ENCODE measurements at places on chromosomes 3 and 15.

DNA sequence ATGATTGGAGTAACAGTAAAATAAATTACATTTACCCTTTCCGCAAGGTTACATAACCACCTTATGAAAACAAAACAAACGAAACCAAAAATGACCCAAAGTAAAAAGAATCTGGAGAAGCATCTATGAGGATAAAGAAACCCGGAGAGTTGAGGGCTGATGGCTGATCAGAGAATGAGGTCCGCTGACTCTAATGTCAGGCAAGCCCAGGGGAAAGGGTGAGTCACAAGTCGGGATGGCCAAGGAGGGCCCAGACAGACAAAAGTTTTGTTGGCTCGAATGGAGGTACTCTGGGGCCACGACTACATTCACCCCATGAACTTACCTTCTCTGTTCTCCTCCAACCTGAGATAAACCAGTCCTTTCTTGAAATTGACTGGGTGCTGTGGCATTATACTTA is 95.7 kb downstream of the RORA start:
- DNase-seq = no peak

DNA sequence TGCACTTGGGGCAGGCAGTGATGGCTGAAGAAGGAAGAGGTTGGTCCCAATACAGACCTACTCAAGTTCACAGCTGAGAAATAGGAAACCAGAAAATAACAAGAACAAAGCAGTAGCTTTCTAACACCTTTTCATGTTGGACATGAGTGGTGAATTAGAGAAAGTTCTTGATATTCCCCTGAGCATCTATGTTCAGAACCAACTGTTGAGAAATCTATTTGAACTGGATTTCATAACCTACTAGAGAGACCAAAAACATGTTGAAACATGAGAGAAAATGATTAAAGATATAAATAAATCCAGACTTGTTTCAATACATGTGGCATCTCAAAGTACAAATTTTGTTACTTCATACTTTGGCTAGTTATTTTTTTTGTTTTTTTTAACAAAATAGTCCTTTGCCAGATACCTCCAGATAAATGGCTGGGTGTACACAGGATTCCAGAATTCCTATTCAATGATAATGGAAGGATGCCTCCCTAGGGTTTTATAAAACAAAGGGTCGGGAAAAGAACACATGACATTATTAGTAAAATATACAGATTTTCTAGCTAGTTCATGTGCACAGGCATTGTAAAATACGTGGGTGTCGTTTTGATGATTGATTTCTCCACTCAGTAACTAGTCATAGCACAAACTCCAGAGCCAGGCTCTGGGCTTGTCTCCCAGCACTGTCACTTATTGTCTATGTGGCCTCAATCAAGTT is 34.4 kb upstream of the TNFSF10 start:
- no peak for DNase-seq

DNA sequence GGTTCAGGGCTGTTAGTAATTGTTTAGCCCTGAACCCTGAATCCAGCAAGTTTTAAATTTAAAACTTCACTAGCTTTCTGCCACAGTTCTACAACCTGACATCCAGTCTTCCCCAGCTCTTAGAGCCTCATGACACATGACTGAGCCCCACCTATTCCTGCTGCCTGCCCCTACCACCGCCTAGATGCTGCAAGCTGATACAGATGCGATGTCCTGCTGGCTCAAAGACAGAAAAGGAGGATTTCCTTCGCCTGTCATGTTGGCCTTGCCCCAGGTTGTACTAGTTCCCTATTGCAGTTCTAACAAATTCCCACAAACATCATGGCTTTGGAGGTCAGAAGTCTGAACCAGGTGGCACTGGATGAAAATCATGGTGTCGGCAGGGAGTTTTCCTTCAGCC is 510.6 kb upstream of the PPP2R3A start:
- DNase-seq = no peak

- no peak for DNase-seq
Observed at GRCh38 chr3:72065236-72065635, 280.3 kb upstream of the PROK2 start.

DNA sequence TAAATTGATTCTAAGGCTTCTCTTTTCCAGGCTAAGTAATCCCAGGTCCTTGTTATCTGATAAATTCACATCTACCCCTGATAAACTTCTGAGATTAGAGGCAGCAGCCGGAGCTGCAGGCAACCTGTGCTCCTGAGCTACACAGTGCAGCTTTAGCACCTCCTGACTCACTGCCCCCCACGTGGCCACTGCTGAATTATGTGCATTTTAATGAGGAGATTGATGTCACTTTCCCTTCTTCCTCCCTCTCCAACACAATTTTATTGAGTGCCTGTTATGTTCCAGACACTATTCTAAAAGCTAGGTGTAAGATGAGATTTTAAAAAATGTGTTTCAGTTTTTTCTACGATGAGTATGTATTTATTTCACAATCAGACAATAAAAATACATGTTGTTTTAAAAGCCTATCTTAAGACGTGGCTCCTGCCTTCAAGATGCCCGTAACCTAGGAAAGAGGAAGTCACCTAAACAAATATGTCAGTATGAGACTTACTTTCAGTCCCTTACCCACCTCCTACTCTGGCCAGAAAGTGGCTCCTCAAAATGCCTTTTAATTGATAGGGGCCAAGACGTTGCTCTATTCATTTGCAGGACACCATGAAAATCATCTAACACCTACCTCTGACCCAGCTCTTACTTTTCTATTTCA is 161.5 kb upstream of the PFN2 start:
- DNase-seq = no peak

GRCh38 chr3:53114011-53114400 is 16.2 kb downstream of the RFT1 start:
- DNase-seq = peak; percentile 69

DNA sequence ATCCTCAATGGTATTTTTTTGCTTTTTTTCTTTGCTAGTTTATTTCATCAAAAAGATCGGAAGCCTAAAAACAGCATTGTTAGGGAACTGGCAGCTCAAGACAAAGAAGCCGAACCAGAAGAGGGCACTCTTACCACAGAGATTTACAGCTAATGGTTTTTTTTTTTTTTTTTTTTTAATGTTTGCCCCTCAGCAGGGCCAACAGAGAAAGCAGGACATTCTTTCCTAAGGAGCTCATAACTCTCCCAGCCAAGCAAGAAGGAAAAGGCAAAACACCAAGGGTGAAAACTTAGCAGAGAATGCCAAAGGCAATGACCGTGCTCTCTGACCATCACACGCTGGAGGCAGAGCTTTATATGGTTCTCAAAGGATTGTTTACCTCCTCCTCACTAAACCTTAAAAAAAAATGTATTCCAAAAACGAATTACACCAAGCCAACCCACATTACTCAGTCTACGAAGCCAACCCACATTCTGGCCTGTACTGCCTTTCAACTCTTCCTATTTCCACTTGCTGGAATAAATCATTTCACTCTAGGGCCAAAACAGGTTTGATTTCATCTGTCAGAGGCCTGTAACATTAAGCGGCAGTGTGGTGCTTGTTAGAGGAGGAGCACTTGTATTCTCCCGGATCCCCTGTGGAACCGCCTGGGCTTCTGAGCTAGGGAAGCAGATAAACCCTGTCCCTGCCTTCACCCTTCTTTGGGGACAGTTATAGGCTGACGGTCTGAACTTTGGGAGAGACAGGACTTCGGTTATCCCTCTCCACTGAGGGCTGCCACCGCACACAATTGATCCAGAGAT is 35.6 kb upstream of the GYG1 start:
- no peak for DNase-seq

GRCh38 chr3:66662894-66663293 is 162.1 kb upstream of the LRIG1 start:
- DNase-seq = no peak

DNA sequence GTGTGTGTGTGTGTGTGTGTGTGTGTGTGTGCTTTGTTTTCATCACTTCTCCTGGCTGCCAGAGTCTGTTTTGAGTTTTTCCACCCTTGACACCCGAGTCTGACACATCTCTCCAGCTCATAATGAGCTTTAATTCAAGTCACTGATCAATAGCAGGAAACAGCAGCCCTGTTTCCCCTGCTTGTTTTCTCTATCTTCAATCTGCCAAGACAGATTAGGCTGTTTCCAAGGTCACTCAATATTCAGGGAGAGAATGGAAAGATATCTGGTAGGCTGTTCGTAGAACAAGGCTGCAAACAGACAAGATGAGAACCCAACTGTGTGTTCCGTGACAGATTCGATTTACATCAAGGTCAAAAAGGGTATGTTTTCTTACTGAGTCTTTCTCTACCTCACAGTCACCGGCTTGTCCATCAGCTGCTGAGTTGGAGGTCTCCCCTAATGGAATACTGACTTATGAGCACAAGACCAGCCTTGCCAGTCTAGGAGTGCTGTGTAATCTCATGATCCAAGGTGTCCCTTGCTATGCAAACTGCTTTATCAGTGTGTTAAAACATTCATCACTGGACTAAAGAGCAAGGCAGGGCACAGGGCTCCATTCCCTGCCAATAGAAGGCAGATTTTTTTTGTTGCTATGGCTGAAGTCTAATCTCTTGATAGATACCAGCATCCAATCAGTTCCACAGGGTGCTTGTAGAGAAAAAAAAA is 187.9 kb upstream of the LMCD1 start:
- no peak for DNase-seq

GRCh38 chr3:13141991-13142412 is 68.8 kb upstream of the IQSEC1 start:
- no peak for DNase-seq

- DNase-seq = no peak
Observed at GRCh38 chr3:38469852-38470251, 16.2 kb downstream of the ACVR2B start.

DNA sequence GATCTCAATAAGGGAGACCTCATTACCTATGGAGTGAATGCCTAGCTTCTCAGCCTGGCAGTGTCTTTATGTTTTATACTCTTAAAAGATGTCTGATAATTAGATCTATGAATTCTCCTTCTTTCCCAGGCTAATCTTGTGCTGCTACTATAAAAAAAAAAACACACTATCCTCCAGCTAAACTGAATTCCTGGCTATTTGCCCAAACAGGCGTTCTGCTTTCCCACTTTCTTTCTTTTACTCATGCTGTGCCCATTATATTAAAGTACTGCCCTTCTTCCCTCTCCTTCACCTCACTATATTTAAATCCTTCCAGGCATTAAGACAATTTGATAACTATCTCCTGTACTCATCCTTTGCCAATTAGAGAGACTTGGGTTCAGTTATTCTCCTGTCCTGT is 1134.9 kb downstream of the ROBO2 start:
- DNase-seq = no peak

DNA sequence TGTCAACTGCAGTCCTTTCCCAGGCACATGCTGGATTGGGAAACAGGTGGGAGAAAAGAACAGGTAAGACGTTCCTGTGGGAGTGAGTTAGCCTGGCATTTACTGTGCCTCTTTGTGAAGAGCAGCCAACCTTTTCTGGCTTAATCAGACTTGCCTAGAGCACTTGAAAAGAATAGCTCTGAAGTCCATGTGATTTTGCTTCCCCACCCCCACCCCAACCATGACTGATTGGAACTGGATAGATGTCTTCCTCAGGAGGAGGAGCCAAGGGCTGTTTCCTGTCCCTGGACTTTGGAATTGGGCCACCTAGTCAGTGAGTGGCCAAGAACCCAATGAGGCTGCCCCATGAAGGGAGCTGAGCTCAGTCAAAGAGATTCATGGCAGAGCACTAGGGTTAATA is 4.7 kb upstream of the TMEM41A start:
- no peak for DNase-seq

DNA sequence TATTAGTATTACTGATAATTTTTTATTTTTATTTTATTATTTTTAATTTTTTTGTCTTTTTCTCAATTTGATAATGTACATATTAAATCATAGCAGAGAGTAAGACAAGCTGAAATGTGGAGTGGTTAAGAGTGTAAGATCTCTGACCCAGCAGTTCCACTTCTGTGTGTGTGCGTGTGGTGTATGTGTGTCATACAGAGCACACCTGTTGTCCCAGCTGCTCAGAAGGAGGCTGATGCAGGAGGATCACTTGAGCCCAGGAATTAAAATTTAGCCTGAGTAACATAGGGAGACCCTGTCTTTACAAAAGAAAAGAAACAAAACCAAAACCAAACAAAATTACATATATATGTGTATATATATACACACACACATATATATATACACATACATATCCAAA is 1.4 kb upstream of the CIDEC start:
- no peak for DNase-seq

DNA sequence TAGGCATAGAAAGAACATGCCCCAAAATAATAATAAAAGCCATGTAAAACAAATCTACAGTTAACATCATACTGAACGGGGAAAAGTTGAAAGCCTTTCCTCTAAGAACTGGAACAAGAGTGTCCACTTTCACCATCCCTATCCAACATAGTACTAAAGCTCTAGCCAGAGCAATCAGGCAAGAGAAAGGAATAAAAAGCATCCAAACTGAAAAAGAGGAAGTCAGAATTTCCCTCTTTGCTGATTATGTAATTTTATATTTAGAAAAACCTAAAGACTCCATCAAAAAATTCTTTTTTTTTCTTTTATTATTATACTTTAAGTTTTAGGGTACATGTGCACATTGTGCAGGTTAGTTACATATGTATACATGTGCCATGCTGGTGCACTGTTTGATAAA is 661.6 kb upstream of the CBLB start:
- no peak for DNase-seq

DNA sequence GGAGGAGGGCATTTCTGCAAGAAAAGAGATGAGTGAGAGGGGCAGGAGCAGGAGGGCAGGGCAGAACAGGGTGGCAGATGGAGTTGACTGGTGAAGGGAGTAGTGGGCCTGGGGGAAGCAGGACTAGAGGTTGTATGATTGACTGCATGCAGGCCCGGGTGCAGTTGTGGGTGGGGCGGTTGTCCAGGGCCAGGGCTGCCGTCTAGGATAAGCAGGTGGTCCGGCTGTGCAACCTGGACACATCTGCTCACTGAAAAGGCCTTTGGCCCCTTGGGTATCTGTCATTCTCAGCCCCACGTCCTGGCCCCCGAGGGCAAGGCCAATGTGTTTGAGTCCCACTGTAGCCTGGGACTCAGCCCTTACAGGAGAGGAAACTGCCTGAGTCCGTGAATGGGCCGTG is 25.4 kb downstream of the ALS2CL start:
- no peak for DNase-seq

- no peak for DNase-seq
Observed at GRCh38 chr15:53401503-53401902, 358.0 kb downstream of the WDR72 start.

DNA sequence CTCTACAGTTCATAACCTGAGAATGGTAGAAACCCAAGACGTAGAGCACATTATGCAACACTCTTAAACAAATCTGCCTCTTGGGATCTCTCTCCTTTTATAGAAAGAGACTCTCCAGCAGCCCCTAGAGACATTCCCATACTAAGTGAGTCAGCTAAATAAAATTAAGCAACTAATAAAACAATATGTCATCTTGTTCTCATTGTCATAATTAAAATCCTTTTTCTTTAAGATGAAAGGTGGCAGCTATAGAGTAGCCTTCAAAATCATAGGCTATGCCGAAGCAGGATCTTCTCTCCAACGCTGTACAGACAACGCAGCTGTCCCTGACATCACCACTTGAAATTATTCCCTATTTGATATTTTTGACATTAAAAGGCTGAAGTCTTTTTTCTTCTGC is 790.0 kb downstream of the FHIT start:
- no peak for DNase-seq

- DNase-seq = no peak
Observed at GRCh38 chr15:91966194-91966552, 112.7 kb downstream of the SLCO3A1 start.

Measured in T follicular helper cell (primary cell).